ENCODE measurements at places on chromosomes 5 and 9.

- DNase-seq, result no peak
These were observed 165.6 kb upstream of the IER5L start for GRCh38 chr9:129343424-129344375.

DNA sequence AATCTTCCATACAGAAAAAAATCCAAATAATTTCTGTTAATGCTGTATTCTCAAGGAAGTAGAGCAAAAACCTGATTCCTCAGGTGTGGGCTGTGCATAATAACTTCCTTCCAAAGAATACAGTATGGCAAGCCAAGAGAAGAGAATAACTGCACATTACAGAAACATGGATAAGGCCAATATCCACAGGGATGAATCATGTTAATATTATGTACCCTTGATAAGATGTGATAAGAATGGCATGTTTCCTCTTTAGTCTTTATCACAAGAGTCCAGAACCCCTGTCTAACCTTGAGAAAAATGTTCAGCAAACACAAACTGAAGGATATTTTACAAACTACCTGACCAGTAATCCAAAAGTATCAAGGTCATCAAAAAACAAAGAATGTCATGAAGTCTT is 795.8 kb downstream of the SEMA5A start:
- DNase-seq, result no peak

DNA sequence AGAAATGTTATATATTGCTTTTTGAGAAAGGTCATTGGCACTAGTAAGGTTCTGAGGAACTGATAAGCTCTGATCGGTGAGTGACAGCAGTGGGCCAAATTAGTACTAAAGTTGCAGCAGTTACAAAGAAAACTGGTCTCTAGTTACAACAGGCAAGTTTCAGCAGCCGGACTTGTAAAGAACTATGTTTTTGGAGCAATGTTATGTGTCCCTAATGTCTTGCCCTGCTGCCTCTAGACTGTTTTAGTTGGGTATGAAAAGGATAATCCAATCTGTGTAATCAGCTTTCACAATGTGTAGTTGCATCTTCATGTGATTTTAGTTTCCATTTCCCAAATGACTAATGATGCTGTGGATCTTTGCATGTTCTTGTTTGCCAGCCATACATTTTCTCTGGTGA is 113.5 kb downstream of the CAMK4 start:
- DNase-seq, result peak; percentile 24

DNA sequence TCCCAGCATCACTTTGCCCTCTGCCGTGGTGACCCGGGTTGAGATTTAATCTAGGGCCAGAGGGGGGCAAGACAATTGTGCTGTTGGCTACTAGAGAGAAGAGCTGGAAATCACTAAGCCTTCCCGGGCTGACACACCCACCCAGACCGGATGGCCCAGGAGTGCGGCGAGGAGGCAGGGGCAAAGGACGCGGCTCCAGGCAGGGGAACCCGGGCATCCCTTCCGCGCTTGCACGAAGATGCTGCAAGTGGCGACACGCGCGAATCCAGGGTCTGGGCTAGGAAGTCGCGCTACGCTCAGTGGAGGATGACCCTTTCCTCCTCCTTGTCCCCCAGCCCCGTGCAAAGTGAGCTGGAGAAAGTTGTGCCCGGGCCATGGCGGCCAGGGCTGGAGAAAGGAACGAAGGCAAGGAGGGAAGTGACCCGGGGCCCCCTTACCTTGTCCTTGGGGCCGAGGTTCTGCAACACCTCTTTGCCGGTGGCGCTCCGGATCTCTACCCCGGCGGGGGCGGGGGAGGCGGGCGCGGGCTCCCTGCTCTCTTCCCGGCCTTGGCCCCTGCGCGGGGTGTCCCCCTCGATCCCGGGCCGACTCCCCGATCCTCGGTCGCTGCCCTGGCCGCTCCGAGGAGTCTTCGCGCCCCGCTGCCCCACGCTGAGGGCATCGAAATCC is 693 bp downstream of the DPYSL3 start:
- peak; percentile 68 for DNase-seq

- no peak for DNase-seq
These were observed 318.7 kb downstream of the TLE1 start for GRCh38 chr9:81370650-81371049.

- no peak for DNase-seq
These were observed 218.4 kb downstream of the EBF1 start for GRCh38 chr5:158881091-158881880.

DNA sequence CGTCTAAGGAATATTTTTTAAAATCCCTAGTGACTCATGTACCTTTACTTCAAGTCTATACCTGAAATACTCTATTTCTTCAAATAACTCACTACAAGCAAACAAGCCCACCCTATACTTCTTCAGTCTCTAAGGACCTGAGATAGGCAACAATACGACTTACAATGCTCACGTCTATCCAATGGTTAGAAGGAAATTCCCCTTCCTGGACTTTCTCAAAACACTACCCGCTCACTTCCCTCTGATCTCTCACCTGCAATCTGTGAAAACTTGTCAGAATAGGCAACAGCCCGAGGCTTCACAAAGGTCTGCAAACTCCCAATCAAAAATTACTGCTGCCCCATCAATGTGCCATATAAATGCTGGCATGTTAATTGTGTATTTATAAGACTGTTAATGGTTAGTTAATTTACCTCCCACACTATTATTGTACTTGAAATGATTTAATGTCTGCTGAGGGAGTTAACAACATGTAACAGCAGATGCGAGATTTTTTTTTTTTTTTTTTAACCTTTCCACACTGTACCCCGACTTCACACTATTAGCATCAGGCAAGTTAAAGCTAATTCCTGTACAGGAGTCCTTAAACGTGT is 27.3 kb downstream of the MAPKAP1 start:
- DNase-seq, result no peak

GRCh38 chr5:163878490-163878889 is 373.1 kb downstream of the MAT2B start:
- no peak for DNase-seq

DNA sequence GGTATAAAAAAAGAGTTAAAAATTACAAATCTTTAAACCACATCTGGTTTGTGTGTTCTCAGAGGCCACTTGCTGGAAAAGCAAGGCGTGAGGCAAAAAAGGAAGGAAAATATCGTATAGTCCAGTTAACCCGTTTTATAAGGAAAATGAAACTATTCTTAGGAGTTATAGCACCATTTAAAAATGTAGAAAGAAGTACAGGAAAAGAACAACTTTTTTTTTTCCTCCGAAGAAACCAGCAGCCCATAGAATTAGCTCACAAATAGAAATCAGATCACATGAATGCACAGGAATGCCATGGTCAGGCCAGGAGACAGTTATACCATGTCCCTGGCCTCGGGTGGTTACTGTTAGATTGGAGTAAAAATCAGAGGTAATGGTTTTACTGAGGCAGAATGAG is 241.6 kb downstream of the FBXL7 start:
- DNase-seq, result no peak

DNA sequence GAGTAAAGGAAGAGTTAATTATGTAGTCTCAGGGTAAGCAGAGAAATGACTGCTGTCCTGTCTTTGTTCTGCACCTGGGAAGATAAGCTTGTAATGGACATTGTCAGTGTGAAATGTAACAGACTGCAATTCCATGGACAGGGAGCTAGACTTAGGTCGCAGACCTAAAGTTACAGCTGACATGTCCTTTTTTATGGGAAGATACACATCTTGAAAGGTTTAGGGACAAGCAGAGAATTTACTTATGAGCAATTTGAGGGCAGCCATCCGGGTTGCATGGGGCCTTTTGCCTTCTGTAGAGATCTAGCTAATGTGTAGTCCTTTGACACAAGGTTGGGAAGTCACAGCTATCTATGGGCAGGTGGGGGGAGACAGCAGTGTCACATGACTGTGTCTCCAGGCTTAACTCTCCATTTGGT is 85.7 kb downstream of the SERINC5 start:
- no peak for DNase-seq

DNA sequence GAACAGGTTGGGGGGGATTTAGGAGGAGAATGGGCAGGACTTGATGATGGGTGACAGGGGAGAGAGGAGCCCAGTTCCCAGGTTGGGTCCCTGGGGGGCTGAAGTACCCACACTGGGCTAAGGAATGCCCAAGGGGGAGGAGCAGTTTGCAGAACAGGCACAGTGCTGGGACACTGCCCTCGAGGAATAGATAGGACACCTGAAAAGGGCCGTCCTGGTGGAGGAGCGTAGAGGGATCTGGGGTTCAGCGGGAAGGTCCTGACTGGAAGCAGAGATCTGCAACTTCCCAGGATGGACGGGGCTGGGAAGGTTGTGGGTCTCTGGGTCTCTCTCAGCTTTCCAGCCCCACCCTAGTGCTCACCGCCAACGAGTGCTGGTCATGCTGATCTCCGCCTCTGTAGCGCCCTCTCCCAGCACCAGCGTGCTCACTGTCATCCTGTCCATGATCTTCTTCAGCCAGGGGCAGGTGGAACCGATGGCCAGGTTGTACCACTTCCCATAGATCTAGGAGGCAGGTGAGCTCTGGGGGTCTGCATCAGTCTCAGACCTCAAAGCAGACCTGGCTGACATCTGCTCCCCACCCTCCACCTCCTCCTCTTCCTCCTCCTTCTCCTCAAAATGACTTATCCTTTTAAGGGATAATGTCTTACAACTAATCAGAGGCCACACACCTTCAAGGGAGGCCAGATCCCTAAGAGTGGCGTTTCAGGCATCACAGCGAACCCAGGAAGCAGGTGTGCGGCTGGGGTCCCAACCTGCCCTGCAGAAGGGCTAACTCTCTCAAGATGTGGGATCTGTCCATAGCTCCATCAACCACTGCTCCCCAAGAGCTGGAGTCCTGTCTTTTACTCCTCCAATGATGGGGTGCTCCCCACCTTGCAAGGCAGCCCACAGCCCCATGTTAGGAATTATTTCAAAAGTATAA is 1.6 kb downstream of the AMBP start:
- DNase-seq, result no peak

DNA sequence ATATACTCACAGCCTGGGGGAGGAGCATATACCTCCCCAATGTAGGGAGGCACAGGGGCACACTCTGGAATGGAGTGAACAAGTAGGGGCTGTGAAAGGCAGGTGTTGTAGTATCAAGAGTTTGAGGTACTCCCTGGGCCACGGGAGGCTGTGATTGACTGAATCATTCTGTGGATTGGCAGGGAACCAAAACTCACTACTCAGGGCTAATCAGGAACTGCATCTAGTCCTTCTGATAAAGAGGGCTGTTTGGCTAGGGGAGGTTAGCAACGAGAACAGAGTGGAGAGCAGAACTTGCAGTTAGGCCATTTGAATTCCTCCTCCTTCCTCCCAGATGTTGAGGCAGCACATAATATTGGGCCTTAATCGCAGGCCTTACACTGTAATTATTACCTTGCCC is 369.2 kb upstream of the MPDZ start:
- DNase-seq, result peak; percentile 1

GRCh38 chr5:7894860-7895259 is 25.9 kb downstream of the MTRR start:
- no peak for DNase-seq

DNA sequence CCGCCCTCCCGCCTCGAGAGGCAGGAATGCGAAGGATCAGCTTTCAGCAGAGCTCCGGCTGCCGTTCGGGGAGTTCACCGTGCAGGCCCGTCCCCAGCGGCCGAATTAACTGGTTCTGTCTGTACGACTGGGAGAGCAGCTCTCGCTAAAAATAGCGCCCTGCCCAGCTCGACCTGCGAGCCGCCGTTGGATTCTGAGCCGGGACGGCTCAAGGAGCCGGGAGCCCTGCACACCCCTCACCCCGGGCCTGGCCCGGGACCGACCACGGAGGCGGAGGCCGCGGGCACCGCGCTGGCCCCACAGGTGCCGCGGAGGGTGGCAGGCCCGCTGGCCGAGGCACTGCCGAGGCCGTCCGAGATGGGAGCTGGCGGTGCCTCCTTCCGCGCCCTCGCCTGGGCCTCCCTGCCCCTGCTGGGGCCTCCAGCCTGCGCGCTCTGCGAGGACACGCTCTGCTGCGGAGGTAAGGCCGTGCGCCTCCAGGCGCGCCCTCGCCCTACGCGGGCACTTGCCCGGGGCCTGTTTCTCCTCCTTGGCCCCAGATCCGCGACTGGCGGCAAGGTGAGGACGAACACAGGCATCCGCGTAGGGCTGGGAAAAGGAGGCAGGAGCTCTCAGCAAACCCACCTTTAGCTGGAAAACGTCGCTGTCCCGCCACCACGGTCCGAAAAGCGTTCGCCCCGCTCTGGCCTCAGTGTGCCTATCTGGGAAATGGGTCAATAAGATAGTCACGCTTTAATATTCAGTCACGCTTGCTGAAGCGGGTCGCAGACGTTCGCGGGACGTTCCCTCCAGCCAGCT is 53.1 kb upstream of the DAB2IP start:
- peak; percentile 78 for DNase-seq

- no peak for DNase-seq
These were observed 31.8 kb upstream of the LMX1B start for GRCh38 chr9:126581893-126582292.

DNA sequence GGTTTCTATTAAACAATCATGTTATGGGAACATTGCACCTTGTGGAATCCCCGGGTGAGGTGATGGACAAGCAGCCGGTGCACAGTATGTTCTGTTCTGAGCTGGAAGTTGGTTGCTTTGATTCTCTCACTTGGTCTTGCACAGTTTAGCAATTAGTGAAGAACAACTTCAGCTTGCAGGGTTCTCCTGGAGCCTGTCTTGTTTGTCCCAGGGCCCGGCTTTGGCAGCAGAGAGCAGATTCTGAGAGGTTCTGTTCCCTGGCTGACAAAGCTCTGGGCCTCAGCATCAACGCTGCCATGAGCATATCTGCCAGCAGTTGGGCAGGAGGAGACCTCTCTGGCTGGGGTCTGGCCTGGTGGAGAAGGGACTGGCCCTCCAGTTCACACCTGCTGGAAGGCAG is 16.9 kb downstream of the GADD45G start:
- no peak for DNase-seq

DNA sequence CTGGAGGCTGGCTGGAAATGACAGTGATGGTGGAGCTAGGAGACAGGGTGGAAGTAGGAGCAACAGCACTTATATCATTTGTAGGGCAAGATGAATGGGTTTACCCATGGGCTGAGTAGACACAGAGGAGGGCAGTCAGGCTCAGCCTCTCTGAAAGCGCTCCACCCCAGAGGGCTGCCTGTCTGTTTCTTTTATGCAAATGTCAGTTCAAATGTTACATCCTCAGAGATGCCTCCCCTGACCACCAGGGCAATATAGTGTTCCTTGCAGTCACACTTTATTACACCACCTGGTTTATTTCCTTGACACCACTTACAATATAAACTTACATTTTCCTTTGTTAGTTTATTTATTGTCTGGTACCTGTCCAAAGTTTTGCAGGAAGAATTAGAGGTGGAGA is 159.5 kb upstream of the IL12B start:
- DNase-seq, result no peak

GRCh38 chr5:172150514-172151425 is 37.3 kb downstream of the STK10 start:
- DNase-seq, result no peak

GRCh38 chr5:174149989-174150388 is 104.5 kb downstream of the NSG2 start:
- DNase-seq, result no peak

Data from ELR (cell line).